Spleen (tissue), 13 donors: ENCODE measurements at places on chromosomes 11 and 22. TPM values are rescaled to one million over a fixed set of nuclear protein-coding genes. Genes with fewer than 3 reads are reported as not detected.
A peak's percentile ranks its signal among the peaks of the same experiment; 100 is the strongest.

DNA sequence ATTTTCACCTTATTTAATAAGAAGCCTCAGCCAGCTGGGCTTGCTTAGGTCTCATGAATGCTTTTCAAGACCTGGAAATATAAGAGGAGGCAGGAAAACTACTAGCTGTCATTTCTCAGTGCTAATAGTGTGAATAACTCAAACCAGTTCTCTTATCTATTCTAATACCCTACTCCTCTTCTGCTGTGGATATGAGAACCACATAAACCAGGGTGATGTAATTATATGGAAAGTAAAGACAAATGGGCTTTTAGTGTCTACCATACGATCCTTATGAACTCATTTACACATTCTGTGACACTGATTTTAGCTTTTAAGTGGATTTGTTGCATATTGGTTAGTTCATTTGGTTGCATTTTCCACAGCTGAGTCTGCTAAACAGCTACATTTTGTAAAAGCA lies 8.6 kb downstream of the PDGFD start:
- H3K4me3 ChIP-seq = no peak overlapping the region
- peaks cover 10% of the 10 kb centered on the region for H3K4me1 ChIP-seq
- no peaks in the 10 kb centered on the region for H3K27me3 ChIP-seq
- no peak for DNase-seq
- H3K27ac ChIP-seq = no peak overlapping the region

DNA sequence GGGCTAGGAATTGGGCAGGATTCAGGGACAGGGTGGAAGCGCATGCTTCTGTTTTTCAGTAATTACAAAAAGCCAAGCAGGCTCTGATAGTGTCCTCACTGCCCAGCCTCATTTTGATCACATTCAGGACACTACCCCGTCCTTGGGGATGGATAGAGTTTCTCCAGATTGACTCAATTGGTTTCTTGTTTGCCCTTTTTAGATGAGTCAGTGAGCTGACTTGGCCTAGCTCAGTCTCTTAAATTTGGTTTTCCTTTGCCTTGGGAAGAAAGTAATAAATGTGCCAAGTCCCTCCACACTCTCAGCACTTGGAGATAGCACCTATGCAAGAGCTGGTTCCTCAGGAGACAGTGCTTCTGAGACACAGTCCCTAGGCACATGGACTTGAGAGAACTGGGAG lies 25.5 kb downstream of the DKK3 start:
- DNase-seq = no peak
- peaks cover 7% of the 10 kb centered on the region for H3K4me1 ChIP-seq
- no peak overlapping the region for H3K27ac ChIP-seq
- H3K4me3 ChIP-seq = no peak overlapping the region
- no peaks in the 10 kb centered on the region for H3K27me3 ChIP-seq

GRCh38 chr11:62553080-62553838 lies 6.7 kb upstream of the AHNAK start:
- peak; percentile 85 for DNase-seq
- peaks cover 6% of the 10 kb centered on the region for H3K36me3 ChIP-seq
- H3K27me3 ChIP-seq = no peaks in the 10 kb centered on the region
- H3K4me3 ChIP-seq = no peak overlapping the region
- H3K27ac ChIP-seq = peak overlapping the region; percentile 90

DNA sequence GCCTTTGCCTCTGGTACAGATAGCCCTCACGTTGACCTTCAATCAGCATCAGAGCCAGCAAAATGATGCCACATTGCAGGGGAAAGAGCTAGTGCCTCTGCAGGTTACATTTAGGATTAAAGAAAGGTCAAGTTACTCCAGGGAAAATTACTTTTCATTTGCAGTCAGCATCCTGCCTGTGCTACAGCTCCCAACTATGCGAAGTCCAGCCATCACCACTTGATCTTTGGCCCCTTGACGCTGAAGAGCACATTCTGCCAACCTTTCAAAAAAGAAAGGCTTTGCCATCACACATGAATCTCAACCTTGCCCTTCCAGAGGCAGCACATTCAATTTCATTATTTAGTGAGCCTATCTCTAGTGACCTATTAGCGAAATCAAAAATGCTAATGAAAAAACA lies 11.3 kb downstream of the FJX1 start:
- no peak for DNase-seq
- no peak overlapping the region for H3K27ac ChIP-seq
- H3K4me1 ChIP-seq = no peaks in the 10 kb centered on the region

GRCh38 chr11:2533587-2534133 lies 88.9 kb downstream of the KCNQ1 start:
- no peaks in the 10 kb centered on the region for H3K27me3 ChIP-seq
- peaks cover 33% of the 10 kb centered on the region for H3K4me1 ChIP-seq
- DNase-seq = peak; percentile 85
- H3K4me3 ChIP-seq = no peak overlapping the region

GRCh38 chr22:44759430-44760310 lies 7.3 kb downstream of the ARHGAP8 start:
- no peaks in the 10 kb centered on the region for H3K4me1 ChIP-seq
- no peak overlapping the region for H3K4me3 ChIP-seq
- no peaks in the 10 kb centered on the region for H3K36me3 ChIP-seq
- DNase-seq = peak; percentile 56
- H3K27ac ChIP-seq = no peak overlapping the region

DNA sequence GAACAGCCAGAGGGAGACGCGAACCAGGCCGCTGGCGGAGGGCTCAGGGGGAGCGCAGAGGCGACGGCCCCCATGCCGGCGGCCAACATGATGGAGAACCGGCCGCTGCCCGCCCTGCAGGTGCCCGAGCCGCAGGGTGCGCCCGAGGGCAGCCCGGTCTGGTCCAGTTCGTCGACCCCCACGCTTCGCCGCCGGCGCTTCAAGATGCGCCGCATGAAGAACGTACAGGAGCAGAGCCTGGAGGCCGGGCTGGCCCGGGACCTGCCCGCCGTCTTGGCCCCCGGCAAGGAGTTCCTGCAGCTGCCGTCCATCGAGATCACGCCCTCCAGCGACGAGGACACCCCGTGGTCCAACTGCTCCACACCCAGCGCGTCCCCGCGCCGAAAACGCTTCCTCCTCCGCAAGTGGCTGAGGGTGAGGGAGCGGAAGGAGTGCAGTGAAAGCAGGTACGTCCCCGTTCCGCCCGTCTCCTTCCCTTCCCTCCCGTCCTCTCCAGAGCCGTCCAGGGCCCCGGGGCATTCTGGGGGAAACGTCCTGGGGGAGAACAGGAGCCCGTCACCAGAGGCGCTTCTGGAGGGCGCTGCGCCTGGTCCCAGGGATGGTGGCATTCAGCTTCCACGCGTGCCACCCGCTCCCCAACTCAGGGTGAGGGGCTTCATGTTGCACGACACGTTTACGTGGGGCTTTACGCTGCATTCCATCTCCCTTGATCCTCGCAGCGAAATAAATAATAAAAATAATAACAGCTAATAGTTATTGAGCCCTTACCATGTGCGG lies 840 bp downstream of the GRAMD1B start:
- peak overlapping the region; percentile 63 for H3K27ac ChIP-seq
- H3K27me3 ChIP-seq = no peaks in the 10 kb centered on the region
- DNase-seq = peak; percentile 95

DNA sequence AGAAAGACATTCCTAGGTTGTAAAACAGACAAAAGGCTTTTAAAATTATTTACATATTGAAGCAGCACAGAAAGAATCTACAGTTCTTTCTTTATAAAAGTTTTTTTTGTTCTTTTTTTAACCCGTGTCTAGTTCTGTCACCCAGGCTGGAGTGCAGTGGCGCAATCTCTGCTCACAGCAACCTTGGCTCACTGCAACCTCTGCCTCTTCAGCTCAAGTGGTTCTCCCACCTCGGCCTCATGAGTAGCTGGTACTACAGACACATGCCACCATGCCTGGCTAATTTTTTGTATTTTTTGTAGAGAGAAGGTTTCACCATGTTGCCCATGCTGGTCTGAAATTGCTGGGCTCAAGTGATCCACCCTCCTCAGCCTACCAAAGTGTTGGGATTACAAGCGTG lies 3.8 kb upstream of the INCENP start:
- H3K36me3 ChIP-seq = no peaks in the 10 kb centered on the region
- H3K4me1 ChIP-seq = peaks cover 18% of the 10 kb centered on the region
- no peak overlapping the region for H3K27ac ChIP-seq
- H3K27me3 ChIP-seq = no peaks in the 10 kb centered on the region
- H3K4me3 ChIP-seq = no peak overlapping the region
- no peak for DNase-seq

The OR2D2 gene
- polyA plus RNA-seq = not detected

GRCh38 chr11:2139621-2140337 lies 590 bp upstream of the IGF2 start:
- DNase-seq = no peak
- H3K4me1 ChIP-seq = peaks cover 18% of the 10 kb centered on the region
- peaks cover 98% of the 10 kb centered on the region for H3K27me3 ChIP-seq

DNA sequence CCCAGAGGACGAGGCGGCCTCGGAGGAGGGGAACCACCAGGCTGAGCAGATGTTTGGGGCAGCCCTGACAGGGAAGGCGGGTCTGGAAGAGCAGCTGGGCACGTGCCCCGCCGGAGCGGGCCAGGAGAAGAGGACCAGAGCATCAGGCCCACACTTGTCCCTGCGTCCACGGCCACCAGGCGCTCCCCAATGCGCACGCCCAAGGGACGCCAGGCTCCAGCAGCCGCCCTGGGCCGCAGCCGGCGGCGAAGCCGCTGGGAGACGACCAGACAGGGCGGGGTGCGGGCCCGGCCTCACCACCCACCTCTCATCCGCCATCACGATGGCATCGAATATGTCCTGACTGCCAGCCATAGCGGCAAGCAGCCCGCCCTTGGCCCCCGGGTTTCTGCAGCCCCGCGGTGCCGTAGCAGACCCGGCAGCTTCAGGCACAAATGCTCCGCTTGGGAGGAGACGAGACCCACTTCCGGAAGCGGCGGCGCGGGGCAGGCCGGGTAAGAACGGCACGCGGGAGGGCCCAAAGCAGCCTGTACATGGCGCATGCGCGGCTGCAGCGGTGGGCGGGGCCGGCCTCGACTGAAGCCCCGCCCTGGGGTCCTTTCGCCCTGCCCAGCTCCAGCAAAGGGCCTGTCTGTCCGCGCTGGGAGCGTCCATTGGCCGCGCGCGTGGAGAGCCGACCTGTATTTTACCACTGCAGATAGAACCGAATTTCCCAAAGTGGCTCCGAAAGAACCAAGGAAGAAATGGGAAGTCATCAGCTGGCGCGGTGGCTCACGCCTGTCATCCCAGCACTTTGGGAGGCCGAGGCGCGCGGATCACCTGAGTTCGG lies at the start of gene LTO1:
Gene LTO1, minus strand, starts transcription at position 468 of the 829 bp plus-strand sequence. Its CDS starts 114 bp downstream, at position 354.
- DNase-seq = peak; percentile 99
- H3K27ac ChIP-seq = peak within 1 kb of the TSS; percentile 83
- H3K36me3 ChIP-seq = peaks cover 31% of the 10 kb centered on the region
- peak within 1 kb of the TSS; percentile 100 for H3K4me3 ChIP-seq
